ENCODE measurements at places on chromosomes 12 and 14. TPM values are rescaled to one million over a fixed set of nuclear protein-coding genes. Genes with fewer than 3 reads are reported as not detected.

- H3K36me3 ChIP-seq, result no peaks in the 10 kb centered on the region
- peaks cover 3% of the 10 kb centered on the region for H3K4me1 ChIP-seq
Observed at GRCh38 chr12:70852416-70853150, 68.0 kb downstream of the PTPRR start.

GRCh38 chr14:56142314-56142713 lies 24.1 kb downstream of the PELI2 start:
- no peaks in the 10 kb centered on the region for H3K27me3 ChIP-seq
- no peaks in the 10 kb centered on the region for H3K36me3 ChIP-seq
- H3K27ac ChIP-seq, result no peak overlapping the region
- DNase-seq, result no peak
- no peak overlapping the region for H3K4me3 ChIP-seq

GRCh38 chr12:50638482-50638880 lies 125.4 kb upstream of the ATF1 start:
- H3K27me3 ChIP-seq, result no peaks in the 10 kb centered on the region
- no peak overlapping the region for H3K4me3 ChIP-seq
- no peak for DNase-seq
- peaks cover 2% of the 10 kb centered on the region for H3K36me3 ChIP-seq

GRCh38 chr14:96205978-96206360 lies 1.3 kb downstream of the BDKRB2 start:
- no peak for DNase-seq
- H3K36me3 ChIP-seq, result no peaks in the 10 kb centered on the region

- H3K27ac ChIP-seq, result no peak overlapping the region
- H3K4me1 ChIP-seq, result no peaks in the 10 kb centered on the region
- H3K4me3 ChIP-seq, result no peak overlapping the region
- no peaks in the 10 kb centered on the region for H3K27me3 ChIP-seq
Observed at GRCh38 chr14:98130691-98131090, 1141.3 kb downstream of the BCL11B start.

DNA sequence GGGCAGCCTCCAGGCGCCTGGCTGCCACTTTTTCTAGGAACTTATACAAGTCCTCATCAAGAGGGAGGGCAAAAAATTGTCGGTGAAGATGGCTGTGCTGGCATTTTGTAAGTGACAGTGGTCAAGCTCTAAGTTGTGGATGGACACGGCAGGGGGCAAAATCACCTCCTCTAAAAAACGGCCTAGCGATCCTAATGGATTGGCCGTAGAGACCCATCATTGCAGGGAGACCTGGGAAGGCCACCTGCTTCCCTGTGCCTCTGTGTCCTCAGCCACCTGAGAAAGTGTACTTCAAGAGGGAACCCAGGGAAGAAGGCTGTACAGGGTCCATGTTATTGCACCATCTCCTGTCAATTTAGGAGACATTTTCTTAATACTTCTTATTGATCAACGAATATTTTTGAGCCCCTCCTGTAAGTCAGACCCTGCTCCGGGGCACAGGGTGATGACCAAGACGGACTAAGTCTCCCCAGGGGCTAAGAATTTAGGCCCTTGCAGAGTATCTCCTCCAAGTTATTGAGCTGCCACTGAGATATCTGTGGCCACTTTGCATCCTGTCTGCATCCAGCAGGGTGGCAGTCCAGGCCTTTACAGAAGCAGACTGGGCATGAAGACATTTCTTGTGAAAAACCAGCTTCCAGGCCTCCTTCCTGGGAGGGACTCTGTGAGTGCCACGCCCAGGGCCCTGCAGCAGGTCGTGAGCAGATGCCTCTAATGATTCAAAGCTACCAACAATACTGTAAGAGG lies 40.5 kb downstream of the PSMA6 start:
- H3K27me3 ChIP-seq, result no peaks in the 10 kb centered on the region
- DNase-seq, result no peak
- H3K36me3 ChIP-seq, result no peaks in the 10 kb centered on the region
- no peak overlapping the region for H3K4me3 ChIP-seq
- no peaks in the 10 kb centered on the region for H3K4me1 ChIP-seq

DNA sequence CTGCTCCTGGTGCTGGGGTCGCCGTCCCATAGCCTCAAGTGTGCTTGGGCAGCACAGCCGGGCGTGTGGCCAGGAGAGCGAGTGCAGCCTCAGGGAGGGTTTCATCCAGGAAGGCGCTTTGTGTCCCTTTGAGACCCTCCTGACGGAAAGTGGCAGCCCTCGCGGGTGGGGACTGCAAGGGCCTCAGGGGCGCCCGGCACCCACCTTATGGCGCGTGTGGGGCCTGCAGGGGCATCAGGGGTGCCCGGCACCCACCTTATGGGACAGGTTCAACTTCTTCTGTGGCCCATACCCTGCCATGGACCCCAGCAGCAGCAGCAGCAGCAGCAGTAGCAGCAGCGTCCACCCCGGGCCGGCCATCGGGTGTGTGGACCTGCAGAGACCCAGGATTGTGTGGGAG lies 4.5 kb downstream of the LRCOL1 start:
- DNase-seq, result no peak
- H3K4me1 ChIP-seq, result no peaks in the 10 kb centered on the region
- no peak overlapping the region for H3K4me3 ChIP-seq

GRCh38 chr12:104870797-104871196 lies 87.3 kb downstream of the SLC41A2 start:
- no peak for DNase-seq
- H3K4me1 ChIP-seq, result no peaks in the 10 kb centered on the region
- H3K4me3 ChIP-seq, result no peak overlapping the region
- no peak overlapping the region for H3K27ac ChIP-seq

DNA sequence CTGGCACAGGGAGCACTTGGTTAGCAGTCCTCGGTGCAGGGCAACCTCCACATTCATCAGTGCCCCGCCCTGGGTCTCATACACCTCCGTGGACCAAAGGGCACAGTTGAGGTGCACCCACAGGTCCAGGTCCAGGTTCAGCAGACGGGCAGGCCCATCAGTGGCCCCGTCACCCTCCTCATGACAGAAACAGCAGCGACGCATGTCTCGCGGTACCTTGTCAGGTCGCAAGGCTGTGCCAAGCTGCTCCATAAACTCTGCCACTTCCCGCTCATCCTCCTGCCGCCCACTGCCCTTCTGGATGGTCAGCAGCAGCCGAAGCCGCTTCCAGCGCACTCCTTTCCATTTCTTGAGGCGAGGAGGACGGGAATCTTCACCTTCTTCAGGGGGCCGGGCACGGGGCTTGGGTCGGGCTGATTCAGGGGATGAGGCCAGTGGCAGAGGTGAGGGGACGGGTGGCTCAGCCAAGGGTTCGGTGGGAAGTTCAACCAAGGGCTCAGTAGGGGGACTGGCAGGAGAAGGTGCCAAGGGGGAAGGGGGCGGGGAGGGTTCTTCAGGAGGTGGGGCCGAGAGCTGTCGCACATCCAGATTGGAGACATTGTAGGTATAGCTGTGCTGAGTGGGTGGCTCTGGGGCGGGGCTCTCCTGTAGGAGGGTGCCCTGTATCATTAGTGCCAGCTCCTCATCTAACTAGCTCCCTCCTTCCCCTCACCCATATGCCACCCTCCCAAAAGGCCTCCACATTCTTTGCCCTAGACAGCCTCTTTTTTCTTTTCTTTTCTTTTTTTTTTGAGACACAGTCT lies 8.3 kb upstream of the PRKAG1 start:
- no peak overlapping the region for H3K27ac ChIP-seq
- H3K4me3 ChIP-seq, result no peak overlapping the region
- no peaks in the 10 kb centered on the region for H3K4me1 ChIP-seq
- DNase-seq, result peak; percentile 44

- no peaks in the 10 kb centered on the region for H3K36me3 ChIP-seq
- no peak overlapping the region for H3K4me3 ChIP-seq
- H3K4me1 ChIP-seq, result no peaks in the 10 kb centered on the region
Observed at GRCh38 chr14:30496852-30497251, 62.1 kb upstream of the G2E3 start.

DNA sequence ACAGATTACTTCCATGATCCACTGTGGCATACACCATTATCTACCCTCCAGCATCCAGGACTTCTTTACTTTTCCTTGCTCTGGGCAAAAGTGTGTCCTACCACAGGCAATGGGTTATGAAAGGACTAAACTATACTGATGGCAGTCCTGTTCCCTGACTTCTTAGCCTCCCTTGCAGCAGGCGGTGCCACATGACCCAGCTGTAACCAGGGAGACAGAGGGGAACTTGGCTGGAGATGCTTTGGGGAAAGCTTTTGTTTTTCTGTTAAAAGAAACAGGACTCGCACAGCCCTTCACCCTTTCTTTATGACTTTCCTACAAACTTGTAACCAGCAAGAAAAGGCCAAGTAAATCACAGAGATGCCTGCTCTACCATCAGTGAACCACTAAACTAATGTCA lies 394.4 kb downstream of the PCNX1 start:
- H3K4me1 ChIP-seq, result no peaks in the 10 kb centered on the region
- H3K27me3 ChIP-seq, result no peaks in the 10 kb centered on the region
- no peaks in the 10 kb centered on the region for H3K36me3 ChIP-seq
- no peak overlapping the region for H3K27ac ChIP-seq

GRCh38 chr12:50057000-50057841 lies at the start of gene ASIC1:
Gene ASIC1, plus strand, starts transcription at chr12:50057596. Its CDS starts 1,171 bp downstream, at chr12:50058767.
- DNase-seq, result peak; percentile 90
- no peaks in the 10 kb centered on the region for H3K36me3 ChIP-seq

Gene LMO3
- 28.2 TPM for total RNA-seq
